AG20443 (cell line): ENCODE measurements at places on chromosomes 2 and 18.

GRCh38 chr2:239195318-239195871 lies 205.4 kb downstream of the HDAC4 start:
- no peak for DNase-seq

DNA sequence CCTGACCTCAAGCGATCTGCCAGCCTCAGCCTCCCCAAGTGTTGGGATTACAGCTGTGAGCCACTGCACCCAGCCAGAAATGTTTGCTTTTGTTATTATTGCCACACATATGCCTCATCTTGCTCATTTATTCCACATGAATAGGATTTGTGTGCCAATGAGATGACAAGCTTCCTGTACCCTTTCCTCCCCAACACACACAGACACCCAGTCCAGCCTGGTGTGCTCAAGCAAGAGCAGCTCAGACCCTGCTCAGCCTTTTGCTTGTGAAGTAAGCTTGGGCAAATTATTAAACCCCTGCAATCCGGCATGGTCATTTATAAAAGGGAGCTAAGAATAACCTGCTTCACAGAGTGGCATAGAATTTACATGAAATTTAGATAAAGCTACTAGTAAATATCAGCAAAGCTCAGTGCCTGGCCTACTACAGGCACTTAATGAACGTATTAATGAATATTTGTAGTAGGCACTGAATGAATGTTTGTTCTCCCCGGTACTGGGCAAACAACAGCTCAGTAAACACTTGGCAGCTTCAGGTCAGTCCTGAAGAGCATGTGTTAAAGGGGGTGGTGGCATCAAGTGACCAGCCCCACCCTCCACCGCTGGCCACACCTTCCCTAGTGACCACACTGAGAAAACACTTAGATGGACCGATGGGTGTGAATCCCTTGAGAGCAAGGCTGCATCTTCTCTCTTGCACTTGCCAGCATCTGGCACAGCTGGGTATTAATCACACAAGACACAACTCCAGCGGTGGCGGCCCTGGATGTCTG lies 280.2 kb downstream of the SRBD1 start:
- DNase-seq, result peak; percentile 65

DNA sequence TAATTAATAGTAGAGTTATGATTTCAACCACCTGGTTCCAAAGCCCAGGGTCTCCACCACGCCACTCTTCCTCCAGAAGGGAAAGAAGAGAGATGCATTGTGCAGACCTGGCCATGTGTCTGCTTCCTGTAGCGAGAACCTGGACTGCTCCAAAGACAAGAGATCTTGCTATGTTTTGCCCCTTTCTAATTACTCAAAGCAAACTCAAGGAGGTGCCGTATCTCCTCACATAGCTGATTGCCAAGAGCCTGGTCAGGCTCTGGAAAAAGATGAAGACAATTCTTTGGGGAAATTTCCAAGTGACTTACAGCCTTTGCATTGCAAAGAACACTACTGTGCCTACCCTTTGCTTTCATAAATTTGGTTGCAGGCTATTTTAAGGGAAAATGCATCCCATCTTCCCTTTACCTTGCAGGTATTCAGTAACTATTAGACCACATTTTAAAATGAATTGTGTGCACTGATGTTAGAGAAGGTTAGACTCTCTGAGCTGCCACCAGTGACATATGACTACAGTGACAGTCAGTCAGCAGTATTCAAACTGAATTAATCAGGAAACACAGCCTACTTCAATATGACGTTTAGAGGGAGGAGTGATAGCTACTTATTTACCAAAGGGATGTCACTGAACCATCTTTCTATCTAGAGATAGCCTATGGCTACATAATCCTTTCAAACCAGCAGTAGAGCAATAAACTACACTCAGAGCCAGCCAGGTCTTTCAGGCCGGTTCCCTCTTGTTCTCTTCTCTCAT lies 842.1 kb upstream of the FANCL start:
- DNase-seq, result no peak

DNA sequence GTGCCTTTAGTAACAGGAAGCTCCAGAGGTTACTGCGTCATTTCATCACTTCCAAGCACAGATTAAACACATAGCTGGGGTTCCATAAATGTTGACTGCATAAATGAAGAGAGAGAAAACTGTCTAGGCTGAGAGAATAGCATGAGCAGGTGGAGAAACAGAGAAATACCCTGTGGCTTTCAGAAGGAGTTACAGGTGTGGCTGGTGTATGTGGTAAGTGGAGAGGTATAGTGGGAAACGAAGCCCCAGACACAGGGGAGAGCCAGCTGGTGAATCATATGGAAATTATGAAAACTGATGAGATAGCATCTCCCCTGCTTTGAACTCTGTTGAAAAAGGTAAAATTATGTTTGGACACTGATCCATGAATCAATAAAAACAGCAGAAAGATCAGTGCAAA lies 807.4 kb upstream of the POU3F3 start:
- DNase-seq, result no peak

- no peak for DNase-seq
These were observed at the start of gene CLASP1 for GRCh38 chr2:121649149-121649595. TSS of gene CLASP1 (minus strand) at chr2:121649462. CDS start at chr2:121605895, 43,567 bp downstream.

- no peak for DNase-seq
These were observed 138.2 kb downstream of the MBD2 start for GRCh38 chr18:54086046-54086802.

- DNase-seq, result no peak
These were observed 39.0 kb downstream of the NOL10 start for GRCh38 chr2:10650761-10651160.
